Fibroblast of skin of back (primary cell): ENCODE measurements at places on chromosomes 6 and 20.

GRCh38 chr6:3453413-3454272 is 3.2 kb downstream of the SLC22A23 start:
- no peak for DNase-seq

- peak; percentile 3 for DNase-seq
These were observed 6.3 kb downstream of the MAPK14 start for GRCh38 chr6:36033935-36034334.

GRCh38 chr6:7108964-7109836 is 1.4 kb downstream of the RREB1 start:
- peak; percentile 79 for DNase-seq

DNA sequence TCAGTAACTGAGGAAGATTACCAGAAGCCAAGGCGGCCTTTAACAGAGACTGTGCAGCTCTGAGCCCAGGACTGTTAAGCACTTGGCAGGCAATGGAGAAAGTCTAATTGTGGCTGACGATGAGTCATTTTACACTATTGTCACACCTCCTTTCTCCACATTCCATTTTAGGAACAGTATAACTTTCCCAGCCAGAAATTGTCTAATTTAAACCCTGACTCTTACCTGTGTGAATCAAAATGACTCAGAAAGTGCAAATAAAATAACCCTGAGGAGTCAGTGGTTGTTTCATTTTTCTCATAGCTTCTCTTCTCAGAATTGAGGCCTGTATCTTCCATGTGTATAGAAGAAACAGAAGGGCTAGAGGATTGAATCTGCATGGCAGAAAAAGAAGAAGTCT is 40.0 kb upstream of the OPN5 start:
- no peak for DNase-seq

- DNase-seq, result no peak
These were observed 17.5 kb upstream of the PLCG1 start for GRCh38 chr20:41119614-41120561.

DNA sequence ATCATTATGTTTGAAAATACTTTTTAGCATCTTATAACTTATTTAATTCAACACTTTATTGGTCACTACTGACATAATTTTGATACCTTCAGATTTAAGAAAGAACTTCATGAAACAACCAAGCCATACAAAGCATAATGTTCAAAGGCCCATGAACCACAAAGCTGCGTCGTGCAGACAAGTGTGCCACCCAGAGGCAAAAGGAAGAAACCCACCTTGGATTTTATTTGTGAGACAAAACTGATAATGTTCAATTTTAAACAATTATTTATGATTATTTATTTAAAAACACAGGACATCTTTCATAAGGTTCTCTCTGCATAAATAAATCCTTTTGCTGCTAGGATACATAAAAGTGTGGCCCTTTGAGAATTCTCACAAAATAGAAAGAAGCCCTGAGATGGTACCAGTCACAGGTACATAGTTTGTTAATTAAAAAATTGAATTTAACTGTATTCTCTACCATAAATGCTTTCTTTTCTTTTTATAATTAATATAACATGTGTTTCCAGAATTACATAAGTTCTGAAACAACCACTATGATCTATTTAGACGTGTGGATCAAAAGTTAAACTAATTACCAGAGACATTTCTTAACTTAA is 143.7 kb downstream of the RALGAPA2 start:
- DNase-seq, result peak; percentile 33

DNA sequence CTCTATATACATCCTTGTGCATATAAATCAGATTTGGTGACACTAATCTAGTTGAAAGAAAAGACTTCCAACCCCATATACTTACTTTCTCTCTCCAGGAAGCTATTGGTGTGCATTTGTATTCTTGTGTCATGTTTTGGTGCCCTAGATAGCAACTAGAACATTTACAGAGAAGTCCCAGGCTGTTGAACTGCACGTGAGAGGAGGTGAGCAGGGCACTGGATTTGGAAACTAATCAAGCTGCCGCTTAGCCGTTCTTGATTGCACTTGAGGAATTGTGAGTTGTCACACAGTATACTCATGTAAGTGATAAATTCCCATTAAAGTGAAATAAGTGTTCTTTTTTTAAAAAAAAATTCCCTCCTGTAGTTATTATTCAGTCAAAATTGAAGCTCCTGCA is 7.6 kb downstream of the WRNIP1 start:
- DNase-seq, result no peak

- DNase-seq, result peak; percentile 79
These were observed 39.5 kb downstream of the ELOVL5 start for GRCh38 chr6:53309059-53309900.

GRCh38 chr6:142331075-142331551 is 29.3 kb downstream of the ADGRG6 start:
- peak; percentile 27 for DNase-seq

DNA sequence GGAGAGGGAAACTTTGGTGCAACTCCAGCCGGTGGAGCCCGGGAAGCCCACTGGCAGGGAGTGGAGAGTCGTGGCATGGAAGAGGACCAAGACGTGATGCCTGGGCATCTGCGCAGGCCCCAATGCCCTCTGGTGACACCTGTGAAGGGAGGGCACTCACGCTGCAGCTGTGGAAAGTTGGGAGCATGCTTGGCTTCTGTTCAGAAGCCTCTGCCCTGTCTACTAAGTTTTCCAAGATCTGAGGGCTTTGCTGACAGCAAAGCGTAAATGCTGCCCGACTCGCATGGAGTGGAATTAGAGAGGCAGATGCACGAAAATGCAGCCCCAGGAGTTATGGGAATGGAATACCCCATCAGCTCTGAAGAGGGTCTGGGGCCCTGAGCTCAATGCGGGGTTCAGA is 75.7 kb downstream of the SYNDIG1 start:
- DNase-seq, result no peak

GRCh38 chr6:29989211-29989610 is 46.9 kb downstream of the HLA-A start:
- DNase-seq, result no peak

GRCh38 chr6:43250992-43251373 is 7.7 kb downstream of the TTBK1 start:
- no peak for DNase-seq

GRCh38 chr6:34135541-34135940 is 10.3 kb downstream of the GRM4 start:
- DNase-seq, result no peak

- DNase-seq, result no peak
These were observed 17.1 kb upstream of the ARMC2 start for GRCh38 chr6:108831104-108831503.

- peak; percentile 70 for DNase-seq
These were observed 113.5 kb downstream of the JARID2 start for GRCh38 chr6:15359335-15359862.

- DNase-seq, result peak; percentile 18
These were observed 42.5 kb upstream of the PNISR start for GRCh38 chr6:99467509-99468106.

- DNase-seq, result peak; percentile 75
These were observed 346.5 kb upstream of the PLCB4 start for GRCh38 chr20:8722277-8722928.

DNA sequence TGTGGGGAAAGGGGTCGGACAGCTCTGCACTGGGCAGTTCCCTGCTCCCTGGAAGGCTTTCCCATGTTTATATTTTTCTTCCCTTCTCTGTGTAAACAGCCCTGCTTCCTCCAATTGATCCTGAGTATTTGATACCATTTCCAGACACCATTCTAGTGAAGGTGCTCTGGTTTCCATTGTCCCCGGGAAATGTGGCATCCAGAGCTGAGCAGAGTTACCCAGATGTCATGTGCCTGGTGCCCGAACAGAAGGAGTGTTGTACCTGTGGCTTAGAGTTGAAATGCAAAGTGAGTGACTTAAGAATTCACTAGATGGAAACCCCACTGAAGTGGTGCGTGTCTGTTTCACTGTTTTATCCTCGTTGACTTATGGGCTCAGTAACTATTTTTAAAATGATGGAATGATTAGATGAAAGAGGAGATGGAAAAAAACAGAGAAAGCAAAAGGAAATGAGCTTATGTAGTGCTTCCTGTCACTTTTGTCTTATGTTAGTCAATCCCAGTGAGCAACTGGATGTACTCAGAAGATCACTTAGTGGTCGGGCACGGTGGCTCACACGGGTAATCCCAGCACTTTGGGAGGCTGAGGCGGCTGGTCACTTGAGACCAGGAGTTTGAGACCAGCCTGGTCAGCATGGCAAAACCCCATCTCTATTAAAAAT is 83.8 kb downstream of the SASH1 start:
- DNase-seq, result peak; percentile 17

GRCh38 chr20:60046011-60046413 is 87.8 kb downstream of the CDH26 start:
- DNase-seq, result no peak

- no peak for DNase-seq
These were observed 38.0 kb upstream of the TASP1 start for GRCh38 chr20:13676682-13677081.

DNA sequence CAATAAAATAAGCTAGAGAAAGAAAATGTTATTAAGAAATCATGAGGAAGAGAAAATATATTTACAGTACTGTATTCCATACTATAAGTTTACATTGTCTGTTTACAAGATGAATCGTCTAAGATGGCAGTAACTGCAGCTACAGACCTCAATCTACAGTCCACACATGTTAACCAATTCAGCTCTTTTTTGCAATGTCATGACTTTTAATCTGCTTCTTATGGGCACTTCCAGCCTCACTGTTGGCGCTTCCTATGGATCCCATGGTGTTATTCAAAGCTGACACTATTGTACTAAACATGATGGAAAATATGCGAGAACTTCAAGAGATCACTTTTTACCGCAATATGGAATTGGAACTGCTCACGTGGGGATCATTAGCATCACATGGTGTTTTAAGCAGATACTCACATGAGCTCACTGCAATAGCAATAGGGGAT is 451.5 kb upstream of the CITED2 start:
- no peak for DNase-seq

DNA sequence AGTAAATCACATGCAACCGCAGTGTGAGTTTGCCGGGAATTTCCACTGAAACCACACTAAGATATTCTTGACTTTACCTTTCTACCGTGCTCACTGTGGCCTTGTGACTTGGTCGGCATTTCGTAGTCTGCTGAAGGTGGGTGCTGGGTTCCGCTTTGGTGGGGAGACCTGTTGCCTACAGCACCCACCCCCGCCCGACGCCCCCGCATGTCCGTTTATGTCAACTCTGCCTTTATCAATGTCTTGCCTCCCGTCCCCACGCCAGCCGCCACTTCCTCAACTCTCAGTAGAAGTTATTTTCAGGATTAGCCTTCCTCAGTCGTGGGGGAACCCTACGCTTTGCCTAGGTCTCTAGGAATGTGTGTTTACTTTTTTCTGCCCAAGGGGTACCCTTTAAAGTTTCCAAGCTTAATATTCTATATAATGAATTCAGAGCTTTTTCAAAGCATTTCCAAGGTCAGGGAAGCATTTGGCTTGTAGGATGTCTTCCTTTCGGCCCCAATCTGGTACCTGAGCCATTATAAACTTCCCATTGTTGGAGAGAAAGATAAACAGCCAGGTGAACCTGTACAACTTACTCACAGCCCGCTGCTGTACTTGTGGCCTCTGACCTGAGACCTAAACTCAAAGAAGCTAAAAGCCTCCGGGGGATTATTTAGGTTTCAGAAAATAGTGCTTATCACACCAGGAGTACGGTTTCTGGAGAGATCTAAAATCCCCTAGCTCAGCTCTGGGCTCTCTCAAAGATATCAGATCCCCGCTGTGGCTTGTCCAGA is 54.2 kb downstream of the TBC1D7 start:
- no peak for DNase-seq

DNA sequence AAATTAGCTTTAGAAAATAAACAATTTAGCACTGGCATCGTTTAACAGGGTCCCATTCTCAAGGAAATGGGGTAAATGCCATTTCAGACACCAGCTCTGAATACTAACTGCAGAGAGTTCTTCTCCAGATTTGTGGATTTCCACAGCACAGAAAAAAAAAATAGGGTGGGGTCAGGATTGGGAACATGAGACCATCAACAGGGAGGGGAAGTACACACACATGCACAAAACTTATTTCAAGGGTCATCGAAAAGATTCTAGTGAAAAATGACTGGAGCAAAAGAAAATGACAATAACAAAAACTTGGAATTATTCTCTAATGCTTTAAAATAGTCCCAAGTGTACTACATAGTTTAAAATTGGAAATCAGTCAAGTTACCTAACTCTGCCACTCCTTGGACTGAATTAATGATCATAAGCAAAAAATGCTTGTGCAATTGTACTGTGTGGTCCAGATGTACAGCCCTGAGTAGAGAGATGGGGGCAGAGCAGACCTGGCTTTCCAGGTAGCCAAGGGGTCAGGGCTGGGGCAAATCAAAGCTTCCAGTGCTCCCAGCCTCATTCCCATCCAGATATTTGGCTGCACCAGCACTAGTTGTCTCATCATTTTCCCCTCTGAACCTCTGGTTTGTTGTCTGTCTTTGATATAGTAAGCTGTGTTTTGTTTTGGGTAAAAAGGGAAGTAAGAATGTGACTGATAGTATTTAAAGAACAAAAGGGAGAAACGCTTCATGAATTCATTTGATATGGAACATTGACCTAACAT is 152.4 kb downstream of the SOBP start:
- DNase-seq, result no peak

DNA sequence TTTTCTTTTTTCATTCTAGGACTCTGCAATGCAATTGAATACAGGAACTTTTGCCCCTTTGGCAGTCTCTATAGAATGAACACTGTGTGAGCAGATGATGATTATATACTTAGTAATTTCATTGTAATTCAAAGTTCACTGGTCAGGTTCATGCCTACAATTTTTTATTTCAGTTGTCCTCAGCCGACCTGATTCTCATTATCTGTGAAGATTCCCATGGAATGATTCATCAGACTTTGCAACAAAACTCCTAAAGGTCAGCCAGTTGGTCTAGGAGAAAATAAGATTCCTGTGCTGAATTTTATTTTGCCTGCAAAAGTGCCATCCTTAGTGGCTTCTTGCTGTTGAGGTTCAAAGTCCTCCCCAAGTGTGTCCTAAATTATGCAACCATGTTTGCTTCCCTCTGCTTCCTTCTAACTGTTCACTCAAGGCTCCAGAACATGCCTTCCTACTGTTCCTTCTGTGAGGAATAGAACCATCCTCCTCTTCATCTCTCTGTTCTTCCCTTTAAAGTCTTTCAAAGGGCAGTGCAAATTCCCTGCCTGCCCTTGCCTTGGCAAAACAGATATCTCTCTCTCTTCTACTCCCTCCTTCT is 194.2 kb upstream of the CNR1 start:
- DNase-seq, result peak; percentile 74

DNA sequence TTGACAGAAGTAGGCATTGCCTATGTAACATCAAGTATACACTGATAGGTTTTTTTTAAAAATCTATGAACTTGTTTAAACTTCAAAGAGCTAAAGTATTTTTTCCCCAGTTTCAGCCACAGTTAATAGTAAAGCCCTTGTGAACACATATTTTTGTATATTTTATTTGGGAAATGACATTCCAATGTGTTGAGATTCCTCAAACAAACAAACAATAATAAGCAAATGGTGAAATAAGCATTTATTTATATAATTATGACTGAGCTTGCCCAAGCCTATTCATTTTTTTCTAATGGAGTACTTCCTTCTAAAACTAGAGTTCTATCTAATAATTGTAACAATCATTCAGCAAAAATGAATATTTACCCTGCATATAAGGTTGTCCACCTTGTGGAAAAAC is 12.5 kb downstream of the SYCP2 start:
- DNase-seq, result peak; percentile 13

GRCh38 chr20:58277107-58277506 is 32.4 kb upstream of the RAB22A start:
- no peak for DNase-seq

GRCh38 chr20:3898639-3899038 is 9.5 kb downstream of the PANK2 start:
- no peak for DNase-seq

- no peak for DNase-seq
These were observed 57.7 kb downstream of the RNF217 start for GRCh38 chr6:125019918-125020317.

GRCh38 chr6:125279961-125280360 is 21.8 kb downstream of the HDDC2 start:
- no peak for DNase-seq

- no peak for DNase-seq
These were observed 26.4 kb upstream of the ADRM1 start for GRCh38 chr20:62276439-62276838.
